ENCODE measurements at places on chromosomes 1 and 21.
A peak's percentile ranks its signal among the peaks of the same experiment; 100 is the strongest.

- no peak for DNase-seq
These were observed 6.2 kb downstream of the MAP1LC3C start for GRCh38 chr1:241992734-241993133.

GRCh38 chr1:36345353-36345752 is 21.9 kb upstream of the EVA1B start:
- DNase-seq = no peak

DNA sequence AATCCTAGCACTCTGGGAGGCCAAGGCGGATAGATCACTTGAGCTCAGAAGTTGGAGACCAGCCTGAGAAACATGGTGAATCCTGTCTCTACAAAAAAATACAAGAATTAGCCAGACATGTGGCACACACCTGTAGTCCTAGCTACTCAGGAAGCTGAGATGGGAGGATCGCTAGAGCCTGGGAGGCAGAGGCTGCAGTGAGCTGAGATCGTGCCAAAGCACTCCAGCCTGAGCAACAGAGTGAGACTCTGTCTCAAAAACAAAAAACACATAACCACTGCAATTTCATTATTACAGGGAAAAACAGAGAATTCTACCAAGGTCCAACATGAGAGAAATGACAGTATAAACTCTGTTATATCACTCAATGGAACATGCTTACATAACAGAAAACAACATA is 4.4 kb upstream of the TOMM20 start:
- no peak for DNase-seq

DNA sequence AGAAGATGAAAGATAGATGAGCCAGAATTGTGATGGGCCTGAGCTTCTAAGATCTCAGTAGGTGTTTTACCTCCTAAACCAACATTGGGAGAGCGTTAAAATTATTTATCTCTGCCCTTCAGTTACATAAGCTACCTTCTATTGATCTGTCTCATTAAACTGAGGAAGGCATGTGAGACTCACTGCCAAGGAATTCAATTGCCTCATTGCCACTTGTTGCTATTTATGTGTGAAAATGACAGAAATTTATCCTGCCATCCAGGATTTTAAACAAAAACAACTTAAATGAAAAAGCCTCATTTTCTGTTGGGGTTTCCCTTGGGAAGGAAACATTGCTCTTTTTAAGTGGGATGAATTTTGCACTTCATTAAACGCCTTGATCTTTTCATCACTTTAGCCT is 78.7 kb upstream of the RUNX1 start:
- DNase-seq = peak; percentile 66

DNA sequence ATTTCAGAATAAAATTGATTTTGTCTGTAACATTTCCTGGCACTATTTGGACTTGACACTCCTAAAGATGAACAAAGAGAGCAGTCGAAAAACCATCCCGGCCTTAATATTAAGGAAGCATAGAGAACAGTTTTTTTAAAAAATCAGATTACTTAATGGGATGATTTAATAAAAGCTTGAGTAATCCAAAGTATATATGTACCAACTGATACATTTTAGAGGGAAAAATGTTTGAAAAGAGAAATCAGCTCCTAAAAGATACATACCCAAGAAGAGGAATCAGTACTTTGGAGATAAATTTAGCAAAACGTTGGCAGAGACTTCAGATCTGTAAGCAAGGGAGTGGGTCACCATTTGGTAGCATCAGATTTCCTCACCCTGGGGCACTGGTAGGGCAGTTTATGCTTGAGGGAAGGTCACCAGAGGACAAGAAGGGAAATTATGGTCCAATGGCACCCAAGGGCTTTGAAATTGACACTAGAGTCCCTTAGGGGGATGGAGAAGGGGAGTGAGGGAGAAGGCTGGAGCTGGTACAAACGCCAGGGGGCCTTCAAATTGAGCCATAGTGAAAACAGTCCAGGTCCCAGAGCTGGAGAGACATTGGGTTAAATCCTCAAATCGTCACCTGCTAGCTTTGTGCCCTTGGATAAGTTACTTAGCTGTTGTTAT is 5.9 kb downstream of the SLAMF7 start:
- DNase-seq = no peak

- DNase-seq = peak; percentile 12
These were observed 37.6 kb upstream of the HMCN1 start for GRCh38 chr1:185696422-185697150.

DNA sequence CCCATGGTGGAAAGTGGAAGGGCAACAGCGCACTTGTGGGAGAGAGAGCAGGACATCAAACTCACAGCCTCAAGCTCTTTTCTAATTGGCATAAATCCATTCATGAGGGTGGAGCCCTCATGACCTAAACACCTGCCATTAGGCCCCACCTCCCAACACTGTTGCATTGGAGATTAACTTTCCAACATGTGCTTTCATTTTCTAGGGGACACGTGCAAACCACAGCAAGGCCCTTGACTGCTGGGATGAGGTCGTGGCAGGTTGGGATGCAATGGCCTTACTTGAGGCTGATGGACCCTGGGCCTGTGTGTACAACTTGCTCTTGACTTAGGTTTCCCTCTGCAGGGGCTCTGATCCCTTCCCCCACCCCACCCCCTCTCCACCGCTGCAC is 35.9 kb upstream of the NEK2 start:
- DNase-seq = no peak

- peak; percentile 65 for DNase-seq
These were observed 56.8 kb downstream of the NFIA start for GRCh38 chr1:61138921-61139774.
